Spinal cord (tissue), 10 donors: ENCODE measurements at places on chromosomes 1 and 21. TPM values are rescaled to one million over a fixed set of nuclear protein-coding genes. Genes with fewer than 3 reads are reported as not detected.

NTRK1 gene
- total RNA-seq = 13.5 TPM

DNA sequence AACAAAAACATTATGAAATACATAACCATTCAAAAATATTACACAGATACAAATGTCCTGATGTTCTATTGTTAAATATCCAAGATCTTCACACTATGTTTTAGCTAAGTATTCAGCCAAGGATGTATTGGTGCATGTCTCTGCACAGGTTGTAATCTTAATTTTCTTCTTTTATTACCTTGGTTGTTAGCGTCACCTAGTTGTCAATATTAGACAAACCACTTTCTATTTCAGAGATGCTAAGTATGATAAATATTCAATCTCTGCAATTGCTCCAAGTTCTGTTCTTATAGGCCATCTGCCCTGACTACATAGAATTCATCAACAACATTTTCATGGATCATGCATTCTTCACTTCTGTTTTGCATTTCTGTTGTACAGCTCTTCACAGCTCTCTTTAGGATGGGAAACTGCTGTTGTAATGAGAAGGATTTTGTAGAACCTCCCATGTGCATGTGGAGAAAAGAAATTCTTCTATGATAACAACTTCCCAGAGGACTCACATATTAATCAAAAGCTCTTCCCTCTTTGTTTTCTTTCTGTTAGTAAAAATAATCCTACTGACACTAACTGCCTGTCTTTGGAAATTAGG is 380.1 kb downstream of the NUF2 start:
- no peak for DNase-seq

- no peak for DNase-seq
Observed at GRCh38 chr1:81583878-81584277, 216.9 kb upstream of the ADGRL2 start.

GRCh38 chr1:95742591-95743089 is 508.6 kb downstream of the RWDD3 start:
- no peak for DNase-seq

DNA sequence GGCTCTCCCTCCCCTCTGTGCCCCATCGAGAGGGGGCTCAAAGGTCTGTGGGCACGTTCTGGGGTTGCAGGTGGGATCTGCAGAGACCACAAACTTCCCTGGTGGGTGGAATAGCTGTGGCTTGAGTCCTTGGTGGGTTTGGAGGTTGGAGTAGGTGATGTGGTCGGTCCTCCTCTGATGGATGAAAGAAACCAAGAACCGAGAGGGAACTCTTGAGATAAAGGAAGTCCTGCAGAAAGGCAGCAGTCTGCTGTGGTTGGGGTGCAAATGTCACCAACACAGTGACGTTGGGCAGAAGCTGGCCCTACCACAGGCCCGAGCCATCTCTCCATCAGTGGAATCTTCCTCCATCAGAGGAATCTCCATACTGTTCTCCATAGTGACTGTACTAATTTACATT is 171.8 kb downstream of the FCRL5 start:
- no peak for DNase-seq

GRCh38 chr1:235997931-235998330 is 67.0 kb downstream of the NID1 start:
- DNase-seq = no peak

NBPF4 gene
- total RNA-seq = not detected
